ENCODE measurements at places on chromosomes 1 and 21. TPM values are rescaled to one million over a fixed set of nuclear protein-coding genes. Genes with fewer than 3 reads are reported as not detected.

DNA sequence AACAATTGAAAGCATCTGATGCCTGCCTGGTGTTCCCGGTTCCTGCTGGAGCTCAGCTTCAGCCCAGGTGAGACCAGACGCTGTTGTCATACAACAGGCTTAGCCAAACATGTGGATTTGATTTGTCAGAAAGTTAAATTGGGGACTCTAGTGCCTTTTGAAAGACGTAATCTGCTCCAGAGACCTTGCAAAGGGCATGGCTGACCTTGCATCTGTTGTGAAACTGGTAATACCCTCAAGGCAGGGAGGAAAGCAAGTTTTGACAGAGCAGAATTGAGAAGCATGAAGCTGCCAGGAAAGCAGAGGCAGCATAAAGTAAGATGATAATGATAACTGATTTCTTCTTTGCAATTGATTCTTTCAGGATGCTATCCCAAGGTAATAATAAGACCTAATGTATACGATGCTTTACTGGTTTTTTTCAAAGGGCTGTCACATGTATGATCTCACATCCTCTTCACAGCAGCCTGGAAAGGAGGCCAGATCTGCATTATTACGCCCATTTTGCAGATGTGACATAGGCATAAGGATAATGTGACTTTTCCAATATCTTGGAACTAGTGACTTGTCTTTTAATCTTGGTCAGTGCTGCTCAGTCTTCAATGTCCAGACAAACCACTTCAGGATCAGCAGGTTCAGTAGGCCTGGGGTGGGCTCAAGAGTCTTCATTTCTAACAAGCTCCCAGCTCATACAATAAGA, 24.7 kb upstream of the CNN3 start:
- no peak for DNase-seq

DNA sequence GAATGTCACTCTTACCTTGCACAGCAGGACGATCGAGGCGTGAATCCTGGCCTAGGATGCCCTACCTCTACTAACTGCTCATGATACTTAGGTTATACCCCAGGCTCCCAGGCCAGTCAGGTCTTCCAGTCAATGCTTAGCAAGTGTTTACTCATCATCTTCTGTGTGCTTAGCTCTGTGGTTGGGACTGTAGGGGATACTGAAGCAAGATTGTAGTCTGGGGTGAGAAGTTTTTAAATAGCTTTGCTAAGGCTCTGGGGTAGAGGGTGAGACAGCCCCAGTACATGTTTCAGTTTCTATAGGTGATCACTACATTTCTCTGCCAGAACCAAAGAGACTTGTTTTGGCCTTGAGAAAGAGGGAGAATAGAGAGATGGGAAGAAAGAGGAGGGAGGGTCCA, 250.8 kb upstream of the KIAA0040 start:
- DNase-seq, result no peak

- DNase-seq, result no peak
These were observed 738 bp downstream of the CELF3 start for GRCh38 chr1:151715726-151716404.

DNA sequence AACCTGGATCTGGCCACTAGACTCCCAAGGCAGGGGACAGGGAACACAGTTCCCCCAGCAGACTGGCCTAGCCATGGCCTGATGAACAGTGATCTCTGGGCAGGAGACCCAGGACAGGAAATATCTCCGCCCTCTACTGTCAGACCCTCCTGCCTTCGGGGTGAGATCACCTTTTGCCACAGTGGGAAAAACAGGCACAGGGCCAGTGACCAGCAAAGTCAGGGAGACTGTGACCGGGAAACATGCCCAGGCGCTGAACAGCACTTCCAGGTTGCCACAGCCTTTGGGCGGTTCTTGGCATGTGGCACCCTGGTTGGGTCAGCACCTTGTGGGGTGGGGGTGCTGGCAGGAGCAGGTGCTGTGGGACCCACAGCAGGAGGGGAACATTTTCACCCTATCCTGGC, 8.9 kb upstream of the ZNF669 start:
- DNase-seq, result no peak

- no peak for DNase-seq
These were observed 1.7 kb downstream of the ID3 start for GRCh38 chr1:23557471-23558124.

DNA sequence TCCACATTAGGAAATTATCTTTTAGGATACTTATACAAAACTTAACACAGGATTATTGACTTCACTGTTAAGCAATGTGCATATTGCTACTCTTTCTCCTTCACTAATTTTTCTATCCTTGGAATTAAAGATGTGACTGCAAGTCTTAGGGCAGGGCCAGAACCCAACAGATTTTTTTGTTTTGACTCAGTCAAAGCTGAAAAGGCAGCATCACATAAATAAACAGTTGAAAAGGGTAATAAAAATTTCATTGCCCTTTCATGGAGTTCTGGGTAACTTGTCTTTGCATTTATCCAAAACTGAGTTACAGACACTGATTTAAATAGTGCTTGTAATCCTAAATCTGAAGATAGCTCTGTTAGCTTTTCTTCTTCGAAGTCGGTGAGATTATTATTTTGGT, 1.9 kb upstream of the TMEM35B start:
- no peak for DNase-seq

- no peak for DNase-seq
These were observed 15.7 kb downstream of the RNF19B start for GRCh38 chr1:32948905-32949304.

Gene HES2
- not detected for total RNA-seq

DNA sequence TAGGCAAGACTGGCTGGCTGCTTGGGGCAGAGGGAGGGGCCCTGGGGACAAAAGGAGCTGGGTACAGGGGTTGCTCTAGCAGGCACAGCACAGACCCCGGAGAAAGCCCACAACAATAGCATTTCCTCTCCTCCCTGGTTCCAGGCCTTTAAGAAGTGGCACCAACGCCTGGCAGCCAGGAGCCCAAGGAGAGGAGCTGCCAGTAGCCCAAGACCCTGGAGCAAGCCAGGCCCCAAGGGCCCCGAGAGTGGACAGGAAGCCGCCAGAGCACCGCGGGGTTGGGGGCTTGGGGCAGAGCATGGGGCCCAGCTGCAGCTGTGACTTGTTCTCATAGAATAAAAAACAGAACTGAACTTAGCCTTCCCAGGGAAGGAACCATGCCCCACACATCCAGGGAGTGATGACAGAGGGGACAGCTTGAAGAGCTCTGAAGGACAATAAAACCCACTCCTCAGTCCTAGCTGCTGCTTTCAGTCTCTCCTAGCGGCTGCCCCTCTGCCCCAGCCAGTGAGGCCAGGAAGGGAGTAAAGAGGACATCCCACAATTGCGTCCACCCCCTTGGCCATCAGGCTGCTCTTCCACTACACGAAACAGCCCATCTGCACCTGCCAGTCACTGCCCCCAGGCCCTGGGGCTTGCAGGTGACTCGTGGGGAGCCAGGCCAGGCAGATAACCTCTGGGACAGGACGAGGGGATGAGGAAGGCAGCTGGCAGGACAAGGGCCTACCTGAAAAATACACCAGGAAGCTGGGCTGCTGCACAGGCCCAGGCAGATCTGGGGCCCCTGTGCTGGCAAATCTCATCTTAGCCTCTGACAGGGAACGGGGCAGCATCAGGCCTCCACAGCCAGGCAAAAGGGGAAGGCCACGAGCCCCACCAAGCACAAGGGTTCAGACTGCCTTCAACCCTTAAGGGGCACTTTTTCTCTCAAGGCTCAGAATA, 16.4 kb downstream of the MTHFR start:
- DNase-seq, result no peak

DNA sequence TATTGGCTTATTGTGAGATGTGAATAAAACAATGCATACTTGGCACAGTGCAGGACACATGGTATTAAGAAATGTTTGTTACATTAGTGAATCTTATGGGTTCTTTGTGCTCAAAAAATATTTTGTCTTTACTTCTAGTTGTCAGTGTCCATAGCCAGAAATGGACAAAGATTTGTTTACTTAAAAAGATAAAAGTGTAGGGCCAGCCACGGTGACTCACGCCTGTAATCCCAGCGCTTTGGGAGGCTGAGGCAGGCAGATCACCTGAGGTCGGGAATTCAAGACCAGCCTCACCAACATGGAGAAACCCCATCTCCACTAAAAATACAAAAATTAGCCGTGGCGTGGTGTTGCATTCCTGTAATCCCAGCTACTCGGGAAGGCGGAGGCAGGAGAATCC, 654.6 kb upstream of the NEGR1 start:
- no peak for DNase-seq

GRCh38 chr1:201902198-201902597, 13.5 kb downstream of the SHISA4 start:
- DNase-seq, result no peak

Gene CNIH3
- 1.5 TPM for total RNA-seq

All from natural killer cell treated with Interleukin-12 subunit alpha and Interleukin-12 subunit beta and Interleukin-15 and Interleukin-18, amount 100 ng/mL, for 72 hours (primary cell).